ENCODE measurements at places on chromosomes 1 and 21.

GRCh38 chr1:1975535-1975934, 28.1 kb downstream of the CFAP74 start:
- DNase-seq, result no peak

GRCh38 chr21:44732263-44732662, 20.9 kb upstream of the TSPEAR start:
- no peak for DNase-seq

DNA sequence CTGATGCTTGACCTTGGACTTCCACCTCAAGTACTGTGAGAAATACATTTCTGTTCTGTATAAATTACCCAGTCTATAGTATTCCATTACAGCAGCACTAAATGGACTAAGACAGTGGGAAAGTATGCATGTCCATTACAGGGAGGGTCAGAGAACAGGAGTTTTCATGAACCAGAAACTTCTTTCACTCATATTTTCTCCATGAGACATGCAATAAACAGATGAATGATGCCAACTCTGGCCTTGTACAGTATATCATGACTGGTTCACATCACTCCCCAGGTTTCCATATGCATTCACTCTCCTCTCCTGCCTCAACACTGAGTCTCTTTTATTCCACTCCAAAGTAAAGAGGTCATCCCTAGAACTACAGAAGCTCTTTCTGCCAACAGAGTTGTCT, 4.5 kb upstream of the IFI16 start:
- no peak for DNase-seq

DNA sequence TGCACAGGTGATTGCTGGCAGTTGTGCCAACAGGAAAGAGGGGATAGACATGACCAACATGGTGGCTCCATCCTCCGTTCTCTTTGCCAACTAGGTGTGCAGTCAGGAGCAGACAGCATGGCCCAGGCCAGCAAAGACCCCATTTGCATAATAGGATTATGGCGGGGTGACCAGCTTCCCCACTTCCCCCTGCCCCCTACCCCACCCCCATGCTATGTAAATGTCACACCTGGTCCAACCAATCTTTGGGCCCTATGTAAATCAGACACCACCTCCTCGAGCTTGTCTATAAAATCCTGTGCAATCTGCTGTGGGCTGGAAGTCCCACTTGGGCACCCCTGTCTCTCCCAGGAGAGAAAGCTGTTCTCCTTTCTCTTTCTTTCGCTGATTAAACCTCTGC, 146.0 kb downstream of the SLC30A10 start:
- no peak for DNase-seq

- no peak for DNase-seq
Observed at GRCh38 chr21:42675403-42675802, 22.0 kb downstream of the PDE9A start.

GRCh38 chr1:14128096-14128495, 428.1 kb downstream of the PRDM2 start:
- DNase-seq, result no peak

GRCh38 chr1:36652586-36652985, 169.9 kb upstream of the CSF3R start:
- DNase-seq, result no peak

GRCh38 chr1:244988521-244988920, 124.2 kb upstream of the HNRNPU start:
- no peak for DNase-seq

- DNase-seq, result no peak
Observed at GRCh38 chr1:173410133-173410793, 66.9 kb upstream of the PRDX6 start.

- DNase-seq, result no peak
Observed at GRCh38 chr1:24179251-24179840, 7.7 kb downstream of the IFNLR1 start.

DNA sequence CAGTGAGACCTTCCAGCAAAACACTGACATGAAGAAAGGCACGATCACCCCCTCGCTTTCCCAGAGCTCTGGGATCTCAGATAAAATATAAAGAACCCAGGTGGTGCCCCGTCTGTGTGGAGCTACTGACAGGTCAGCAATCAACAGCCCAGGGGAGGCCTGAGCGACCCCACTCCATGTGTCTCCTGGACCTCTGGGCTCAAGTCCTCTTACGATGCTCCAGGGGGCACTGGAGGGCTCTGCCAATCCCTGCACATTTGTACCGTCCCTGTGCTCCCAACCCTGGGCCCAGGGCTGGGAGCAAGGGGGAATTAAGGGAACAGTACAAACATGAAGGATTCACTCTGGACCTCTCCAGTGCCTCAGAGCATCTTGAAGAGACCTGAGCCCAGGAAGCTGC, 12.5 kb downstream of the S100A7A start:
- no peak for DNase-seq

GRCh38 chr1:222382171-222382570, 165.7 kb downstream of the HHIPL2 start:
- no peak for DNase-seq

DNA sequence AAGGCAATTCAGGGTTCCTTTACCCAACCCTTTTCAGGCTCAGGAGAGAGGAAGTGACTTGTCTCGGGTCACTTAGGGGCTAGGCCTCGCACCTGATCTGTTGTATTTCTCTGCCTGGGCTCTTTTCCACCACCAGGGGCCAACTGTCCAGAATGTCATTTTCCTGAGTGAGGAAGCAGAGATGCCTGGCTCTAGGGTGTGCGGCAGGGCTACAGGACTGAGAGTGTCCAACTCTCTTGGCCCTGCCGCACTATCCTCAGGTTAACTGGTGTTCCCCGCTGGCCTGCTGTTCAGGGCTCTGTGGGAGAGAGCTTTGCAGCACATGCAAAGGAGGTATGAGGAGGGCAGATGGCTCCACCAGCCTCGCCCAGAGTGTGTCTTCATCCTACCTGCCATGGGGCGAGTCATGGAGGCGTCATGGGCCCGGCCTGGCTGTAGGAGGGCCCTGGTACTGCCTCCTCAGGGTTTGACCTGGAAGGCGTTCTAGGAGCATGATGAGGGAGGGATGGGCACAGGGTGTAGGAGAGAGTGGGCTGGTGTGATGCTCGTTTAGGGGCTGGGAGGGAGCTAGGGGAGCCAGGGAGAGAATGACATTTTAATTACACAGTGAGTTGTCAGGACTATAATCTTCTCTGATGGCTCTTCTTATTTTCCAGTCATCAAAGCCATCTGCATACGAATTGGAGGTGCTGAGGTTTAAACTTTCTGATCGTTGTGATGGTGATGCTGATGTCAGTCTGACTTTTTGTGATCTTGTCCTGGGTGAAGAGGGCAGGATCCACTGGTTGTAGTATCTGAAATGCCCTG, 128.3 kb downstream of the NOS1AP start:
- no peak for DNase-seq

GRCh38 chr1:58391056-58391455, 155.5 kb downstream of the OMA1 start:
- no peak for DNase-seq

- no peak for DNase-seq
Observed at GRCh38 chr1:45730780-45731319, 19.6 kb downstream of the IPP start.

DNA sequence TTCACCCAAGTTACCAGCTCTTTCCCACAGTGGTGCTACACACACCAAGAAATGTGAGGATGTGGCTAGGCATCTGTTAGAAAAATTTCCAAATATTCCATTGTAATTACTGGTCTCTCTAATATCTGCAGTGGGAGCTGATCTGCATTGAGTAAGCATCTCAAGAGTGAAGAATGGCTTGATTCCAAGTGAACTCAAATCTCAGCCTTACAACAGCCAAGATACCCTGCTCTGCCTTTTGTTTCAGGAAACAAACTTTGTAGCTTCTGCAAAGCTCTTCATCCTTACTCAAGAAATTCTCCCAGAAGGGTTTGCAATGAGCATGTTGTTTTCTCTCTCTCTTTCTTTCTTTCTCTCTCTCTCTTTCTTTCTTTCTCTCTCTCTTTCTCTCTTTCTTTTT, 181.1 kb downstream of the FCRL5 start:
- DNase-seq, result no peak

- peak; percentile 45 for DNase-seq
Observed at GRCh38 chr21:42198929-42199867, 19.7 kb upstream of the ABCG1 start.
